ENCODE measurements at places on chromosomes 5 and 9.

DNA sequence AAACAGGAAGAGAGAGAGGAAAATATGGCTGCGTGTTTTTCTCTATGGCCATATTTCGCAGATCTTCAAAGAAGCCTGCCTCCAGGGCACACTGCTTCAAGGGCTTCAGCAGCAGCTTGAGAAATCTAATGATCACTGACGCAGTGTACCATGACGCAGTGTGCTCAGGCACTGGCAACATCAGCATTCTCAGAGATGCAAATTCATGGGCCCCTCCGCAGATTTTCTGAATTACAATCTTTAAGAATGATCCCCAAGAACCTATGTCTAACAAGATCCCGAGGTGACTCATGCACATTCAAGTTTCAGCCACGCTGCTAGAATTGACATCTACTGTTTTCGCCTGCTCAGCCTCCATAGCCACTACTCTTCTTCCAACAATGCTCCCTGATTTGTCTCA lies 143.9 kb upstream of the ZNF366 start:
- ATAC-seq: no peak

GRCh38 chr9:84501587-84501986 lies 161.0 kb upstream of the SLC28A3 start:
- peak; percentile 28 for ATAC-seq

DNA sequence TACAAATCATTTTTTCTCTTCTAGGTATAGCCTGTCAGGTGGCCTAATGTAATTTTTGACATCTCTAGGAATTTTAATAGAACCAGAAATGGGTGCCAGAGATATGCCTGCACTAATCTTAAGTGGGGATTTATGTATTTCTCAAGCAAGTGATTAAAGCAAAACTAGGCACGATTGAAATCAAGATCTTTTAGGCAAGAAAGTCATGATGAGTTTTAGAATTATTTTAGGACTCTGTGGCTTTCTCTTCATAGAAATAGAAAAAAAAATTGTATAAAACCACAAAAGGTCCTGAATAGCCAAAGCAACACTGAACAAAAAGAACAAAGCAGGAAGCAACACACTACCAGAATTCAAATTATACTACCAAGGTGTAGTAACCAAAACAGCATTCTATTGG lies 952 bp upstream of the AMACR start:
- ATAC-seq: no peak

DNA sequence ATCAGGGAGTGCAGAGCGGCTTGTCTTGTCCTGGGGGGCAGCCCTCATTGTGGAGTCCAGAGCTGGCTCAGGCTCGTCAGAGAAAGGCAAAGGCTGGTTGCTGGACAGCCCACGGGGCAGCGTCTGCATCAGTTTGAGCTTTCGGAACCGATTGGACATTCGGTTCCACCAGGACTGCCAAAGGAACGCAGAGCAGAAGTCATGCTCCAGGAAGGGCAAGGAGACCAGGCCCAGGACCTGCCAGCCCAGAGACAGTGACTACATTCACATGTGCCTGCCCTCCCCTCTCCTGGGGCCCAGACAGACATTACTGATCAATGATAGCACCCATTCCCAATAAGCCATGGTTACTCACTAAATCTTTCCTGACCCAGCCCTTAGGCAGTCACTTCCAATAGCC lies 18.1 kb downstream of the ANKS6 start:
- ATAC-seq: no peak

GRCh38 chr5:112331892-112332291 lies 87.2 kb downstream of the EPB41L4A start:
- ATAC-seq: no peak

DNA sequence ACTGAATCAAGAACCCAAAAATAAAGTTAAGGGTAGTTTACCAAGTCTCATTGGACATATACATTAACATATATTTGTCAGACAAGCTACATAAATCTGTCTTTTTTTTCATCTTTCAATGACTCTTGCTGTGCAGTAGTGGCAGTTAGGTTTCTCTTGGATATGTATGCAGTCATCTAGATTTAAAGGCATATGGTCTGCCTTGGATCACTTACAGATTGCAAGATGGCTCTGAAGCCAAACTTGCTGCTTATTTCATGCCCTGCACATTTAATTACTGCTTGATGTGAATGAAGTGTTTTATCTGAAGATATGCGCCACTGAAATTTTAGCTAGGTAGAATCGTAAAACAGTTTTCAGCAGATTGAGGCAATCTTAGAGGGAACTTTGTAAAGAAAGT lies 18.6 kb upstream of the MAN2A1 start:
- ATAC-seq: no peak

DNA sequence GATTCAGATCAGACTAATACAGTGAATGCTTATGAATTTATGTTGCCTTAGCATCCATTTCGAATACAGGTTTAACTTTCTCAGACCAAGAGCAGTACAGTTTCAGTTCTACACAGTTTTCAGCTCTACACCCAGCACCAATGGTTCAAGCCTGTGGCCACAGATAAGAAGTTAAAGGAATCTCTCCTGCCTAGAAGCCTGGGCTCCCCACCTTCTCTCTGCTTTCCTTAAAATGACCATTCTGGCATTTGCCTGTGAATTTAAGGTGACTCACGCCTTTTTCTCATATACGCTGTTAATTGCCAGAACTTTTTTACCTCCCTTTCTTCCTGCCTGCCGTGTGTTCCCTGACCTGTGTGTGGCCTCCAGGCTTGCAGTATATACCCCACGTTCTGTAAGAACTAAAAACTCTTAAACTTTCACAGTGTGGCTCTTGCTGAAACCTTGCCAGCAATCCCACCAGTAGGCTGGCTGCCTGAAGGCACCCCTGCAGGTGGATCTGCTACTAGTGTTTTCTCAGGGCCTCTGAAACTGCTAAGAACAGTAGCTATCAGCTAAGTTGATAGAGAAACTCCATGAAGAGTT lies 692.8 kb upstream of the CDH18 start:
- no peak for ATAC-seq

- ATAC-seq: no peak
Observed at GRCh38 chr5:116703941-116704340, 129.3 kb upstream of the SEMA6A start.

DNA sequence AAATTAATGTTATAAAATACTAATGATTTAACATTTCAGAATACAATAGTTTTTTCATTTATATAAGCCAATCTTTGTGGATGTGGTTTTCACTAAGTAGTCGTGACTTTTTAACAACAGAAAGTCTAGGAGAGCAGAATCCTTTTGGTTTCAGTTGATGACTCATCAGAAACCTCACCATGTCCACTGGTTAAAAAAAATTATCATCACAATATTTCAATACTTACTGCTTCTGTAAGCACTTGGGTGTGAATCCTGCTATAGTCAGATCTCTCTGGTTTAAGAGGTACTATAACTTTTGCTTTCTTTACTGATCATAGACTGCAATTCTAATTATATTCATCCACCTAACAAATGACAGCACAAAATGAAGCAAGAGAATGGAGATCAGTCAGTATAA lies 77.2 kb downstream of the MRPS30 start:
- no peak for ATAC-seq

GRCh38 chr5:55338810-55339243 lies 31.0 kb downstream of the MTREX start:
- peak; percentile 91 for ATAC-seq

DNA sequence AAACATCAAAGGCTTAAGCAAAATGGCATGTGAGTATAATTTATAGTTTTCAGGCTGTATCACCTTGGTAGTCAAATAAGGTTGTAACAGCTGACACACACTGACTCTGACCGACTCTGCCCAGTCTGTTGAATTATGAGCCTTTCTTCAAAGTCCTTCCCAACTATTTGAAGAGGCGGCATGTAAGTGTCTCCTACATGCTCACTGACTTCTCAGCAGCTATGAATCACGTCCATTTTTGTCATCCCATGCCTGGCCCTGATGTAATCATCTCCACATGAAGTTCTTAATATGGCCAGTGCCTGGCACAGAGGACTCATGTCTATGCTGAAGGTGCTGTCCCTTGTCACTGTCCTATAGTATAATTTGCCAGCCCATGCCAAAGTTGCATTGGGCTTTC lies 5.1 kb upstream of the PTBP3 start:
- no peak for ATAC-seq

- ATAC-seq: peak; percentile 67
Observed at GRCh38 chr5:36696059-36696673, 89.8 kb downstream of the SLC1A3 start.

- no peak for ATAC-seq
Observed at GRCh38 chr5:82886911-82887310, 190.3 kb downstream of the TMEM167A start.

GRCh38 chr5:109329333-109330237 lies 80.2 kb downstream of the PJA2 start:
- no peak for ATAC-seq

DNA sequence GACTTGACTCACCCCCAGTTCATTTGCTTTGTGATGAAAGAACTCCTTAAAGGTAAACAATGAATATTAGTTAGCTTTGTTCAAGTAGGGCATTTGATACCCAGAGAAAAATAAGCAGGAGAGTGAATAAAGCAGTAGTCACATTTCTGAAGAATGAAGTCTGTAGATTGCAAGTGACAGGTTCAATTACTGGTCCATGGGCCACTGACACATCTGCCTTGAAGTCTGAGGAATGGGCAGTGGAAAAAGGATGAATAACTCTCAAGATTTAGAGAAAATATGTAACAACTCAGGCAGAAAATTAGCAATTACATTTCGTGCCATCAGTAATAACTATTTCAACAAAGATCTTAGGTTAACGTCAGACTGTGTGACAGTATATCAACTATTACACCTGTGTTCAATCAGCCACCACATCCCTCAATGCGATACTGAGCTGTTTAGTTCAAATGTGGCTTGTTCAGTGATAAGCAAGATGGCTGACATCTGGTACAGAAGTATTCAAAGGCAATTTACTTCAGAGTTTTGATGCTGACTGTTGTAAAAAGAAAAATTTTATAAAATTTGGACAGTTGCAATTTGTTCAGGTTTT lies 1890.7 kb upstream of the NUDT12 start:
- no peak for ATAC-seq

- no peak for ATAC-seq
Observed at GRCh38 chr9:16331031-16331430, 539.4 kb downstream of the BNC2 start.

- no peak for ATAC-seq
Observed at GRCh38 chr5:82821846-82822633, 255.2 kb downstream of the TMEM167A start.

DNA sequence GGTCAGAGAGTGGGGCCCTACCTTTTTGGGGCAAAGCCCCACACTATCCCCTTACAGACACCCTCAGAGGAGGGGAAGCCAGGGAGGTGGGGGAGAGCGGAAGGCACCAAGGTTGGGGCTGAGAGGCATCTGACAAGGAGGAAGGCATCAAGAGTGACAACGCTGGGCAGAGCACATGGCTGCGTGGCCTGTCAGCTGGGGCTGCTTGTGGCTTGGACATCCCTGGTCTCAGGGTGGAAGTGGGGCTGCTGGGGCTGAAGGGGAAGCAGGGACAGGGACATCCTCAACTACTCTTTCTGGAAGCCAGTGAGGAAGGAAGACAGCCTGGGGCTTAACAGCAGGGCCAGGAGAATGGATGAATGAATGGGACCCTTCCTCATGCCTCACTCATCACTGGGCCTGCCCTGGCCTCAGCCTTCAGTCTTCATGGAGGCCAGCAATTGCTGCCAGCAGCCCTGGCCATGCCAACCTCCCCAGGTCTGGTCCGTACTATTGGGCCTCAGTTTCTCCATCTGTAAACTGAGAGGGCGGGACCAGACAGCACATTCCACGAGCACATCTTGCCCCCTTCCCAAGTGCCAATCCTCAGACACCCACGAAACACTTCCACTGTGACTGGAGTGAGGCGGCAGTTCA lies 993 bp upstream of the RALGDS start:
- ATAC-seq: peak; percentile 0

DNA sequence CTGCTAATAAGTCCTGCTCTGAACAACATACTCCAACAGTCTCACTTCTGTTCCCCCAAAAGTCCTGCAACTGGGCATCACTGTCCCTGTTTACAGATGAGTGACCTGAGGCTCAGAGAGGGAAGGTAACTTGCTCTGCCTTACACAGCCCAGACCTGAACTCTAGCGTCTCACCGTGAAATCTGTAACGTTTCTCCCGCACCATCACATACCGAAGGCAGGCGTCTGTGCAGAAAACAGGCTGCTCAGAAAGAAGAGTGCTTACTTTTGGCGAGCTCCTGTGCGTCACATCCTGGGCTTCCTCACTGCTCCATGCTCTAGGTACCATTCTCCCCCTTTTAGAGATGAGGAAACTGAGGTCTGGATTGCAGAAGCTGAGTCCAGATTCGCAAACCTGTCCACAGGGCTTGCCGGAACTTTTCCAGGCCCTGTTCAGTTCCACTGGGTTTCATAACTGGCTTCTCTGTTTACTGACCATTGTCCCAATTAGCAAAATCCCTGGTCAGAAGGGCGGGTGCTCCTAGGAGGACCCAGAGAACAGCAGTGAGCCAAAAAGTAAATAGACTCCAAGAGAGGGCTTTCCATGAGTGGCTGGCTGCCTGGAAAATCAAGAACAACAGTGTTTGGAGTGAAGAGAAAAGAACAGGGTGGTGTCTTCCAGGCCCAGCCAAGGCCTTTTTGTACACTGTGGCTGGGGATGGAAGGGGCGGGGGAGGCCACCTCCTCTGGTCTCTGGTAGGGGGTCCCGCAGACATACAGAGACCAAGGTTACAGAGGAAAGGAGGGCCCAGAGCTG lies 27.1 kb downstream of the GSN start:
- ATAC-seq: no peak

GRCh38 chr5:17373814-17374556 lies 124.0 kb upstream of the TAF11L2 start:
- ATAC-seq: no peak

GRCh38 chr9:27033815-27034403 lies 28.4 kb upstream of the LRRC19 start:
- ATAC-seq: no peak

- no peak for ATAC-seq
Observed at GRCh38 chr5:89276566-89277305, 393.8 kb upstream of the MEF2C start.

DNA sequence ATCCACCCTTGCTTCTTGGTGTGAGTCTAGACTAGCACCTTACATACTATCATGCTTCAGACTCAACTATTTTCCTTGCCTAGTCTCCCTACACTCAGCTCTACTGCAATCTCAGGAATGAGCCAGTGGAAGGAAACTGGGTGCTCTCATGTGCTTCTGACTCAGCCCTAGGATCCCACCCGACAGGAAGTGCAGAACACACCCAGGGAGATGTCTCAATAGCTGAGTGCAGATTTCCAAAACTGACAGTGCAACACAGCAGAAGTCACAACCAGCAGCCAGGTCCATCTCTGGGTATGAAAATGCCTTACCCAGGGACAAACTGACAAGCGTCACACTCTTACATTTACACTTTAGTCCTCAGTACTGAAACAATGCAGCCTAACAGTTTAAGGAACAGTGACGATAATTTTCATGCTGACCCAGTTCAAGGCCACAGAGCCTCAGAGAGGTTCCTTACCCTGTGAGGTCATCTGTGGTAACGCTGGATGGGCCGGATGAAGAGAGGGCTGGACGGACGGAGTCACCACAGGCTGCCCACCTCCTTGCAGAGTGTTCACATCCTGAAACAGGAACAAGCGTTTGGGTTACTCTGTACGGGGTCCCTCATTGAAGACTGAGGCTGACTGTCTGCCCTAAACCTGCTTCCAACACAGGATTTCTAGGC lies 33.0 kb downstream of the FKBP15 start:
- ATAC-seq: no peak

All from stimulated activated memory B cell treated with anti-CD40 and anti-IgM and Interleukin-4, amounts not matched to agents 10 μg/mL and 1 μg/mL and 100 μg/mL, for 72 hours (primary cell).